ENCODE measurements at places on chromosomes 16 and 17. TPM values are rescaled to one million over a fixed set of nuclear protein-coding genes. Genes with fewer than 3 reads are reported as not detected.

GRCh38 chr17:82675476-82676245 lies 22.8 kb downstream of the RAB40B start:
- no peaks in the 10 kb centered on the region for H3K27me3 ChIP-seq
- no peak for DNase-seq
- no peaks in the 10 kb centered on the region for H3K4me1 ChIP-seq
- no peaks in the 10 kb centered on the region for H3K36me3 ChIP-seq
- no peak overlapping the region for H3K27ac ChIP-seq

Gene CACNG4
- not detected for total RNA-seq

- H3K4me3 ChIP-seq: no peak overlapping the region
- no peak for DNase-seq
- H3K27me3 ChIP-seq: no peaks in the 10 kb centered on the region
- H3K27ac ChIP-seq: no peak overlapping the region
- no peaks in the 10 kb centered on the region for H3K4me1 ChIP-seq
These were observed 55.4 kb downstream of the GP2 start for GRCh38 chr16:20271893-20272292.

Gene AFMID
- total RNA-seq: 34.1 TPM

DNA sequence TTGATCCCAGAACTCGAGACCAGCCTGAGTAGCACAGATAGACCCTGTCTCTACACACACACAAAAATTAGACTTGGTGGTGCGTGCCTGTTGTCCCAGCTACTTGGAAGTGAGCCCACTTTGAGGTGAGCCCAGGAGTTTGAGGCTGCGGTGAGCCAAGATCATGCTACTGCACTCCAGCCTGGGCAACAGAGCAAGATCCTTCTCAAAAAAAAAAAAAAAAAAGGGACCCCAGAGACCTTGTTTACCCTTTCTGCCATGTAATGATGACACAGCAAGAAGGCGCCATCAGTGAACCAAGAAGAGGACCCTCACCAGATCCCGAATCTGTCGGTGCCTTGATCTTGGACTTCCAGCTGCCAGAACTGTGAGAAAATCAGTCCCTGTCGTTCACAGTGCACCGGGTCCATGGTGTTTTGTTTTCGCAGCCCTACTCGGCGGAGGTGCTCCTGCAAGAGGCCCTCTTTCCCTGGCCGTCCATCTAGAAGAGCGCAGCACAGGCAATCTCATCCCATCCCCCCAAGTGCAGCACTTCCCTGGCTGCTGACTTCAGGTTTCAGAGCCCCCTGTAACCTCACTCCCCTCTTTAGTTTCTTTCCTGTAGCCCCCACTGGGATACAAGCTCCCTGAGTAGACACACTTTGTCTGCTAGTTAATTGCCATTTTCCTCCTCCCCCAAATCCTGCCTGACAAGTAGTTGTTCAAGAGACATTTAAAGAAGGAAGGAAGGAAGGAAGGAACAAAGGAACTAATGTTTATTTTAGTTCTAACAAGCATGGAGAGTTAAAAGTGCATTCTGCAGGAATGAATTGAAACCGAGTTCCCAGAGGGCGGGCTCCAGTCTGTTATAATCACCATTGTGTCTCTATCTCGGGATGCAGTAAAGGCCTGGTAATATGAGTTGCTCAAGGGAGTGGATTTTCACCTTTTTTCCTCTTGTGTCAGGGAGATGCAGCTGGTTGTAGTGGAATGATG lies 115.3 kb downstream of the SNX29 start:
- peaks cover 40% of the 10 kb centered on the region for H3K4me1 ChIP-seq
- H3K4me3 ChIP-seq: no peak overlapping the region
- no peak overlapping the region for H3K27ac ChIP-seq
- DNase-seq: no peak

Gene CMTM2
- total RNA-seq: 1.2 TPM

Gene CALB2
- total RNA-seq: not detected

DNA sequence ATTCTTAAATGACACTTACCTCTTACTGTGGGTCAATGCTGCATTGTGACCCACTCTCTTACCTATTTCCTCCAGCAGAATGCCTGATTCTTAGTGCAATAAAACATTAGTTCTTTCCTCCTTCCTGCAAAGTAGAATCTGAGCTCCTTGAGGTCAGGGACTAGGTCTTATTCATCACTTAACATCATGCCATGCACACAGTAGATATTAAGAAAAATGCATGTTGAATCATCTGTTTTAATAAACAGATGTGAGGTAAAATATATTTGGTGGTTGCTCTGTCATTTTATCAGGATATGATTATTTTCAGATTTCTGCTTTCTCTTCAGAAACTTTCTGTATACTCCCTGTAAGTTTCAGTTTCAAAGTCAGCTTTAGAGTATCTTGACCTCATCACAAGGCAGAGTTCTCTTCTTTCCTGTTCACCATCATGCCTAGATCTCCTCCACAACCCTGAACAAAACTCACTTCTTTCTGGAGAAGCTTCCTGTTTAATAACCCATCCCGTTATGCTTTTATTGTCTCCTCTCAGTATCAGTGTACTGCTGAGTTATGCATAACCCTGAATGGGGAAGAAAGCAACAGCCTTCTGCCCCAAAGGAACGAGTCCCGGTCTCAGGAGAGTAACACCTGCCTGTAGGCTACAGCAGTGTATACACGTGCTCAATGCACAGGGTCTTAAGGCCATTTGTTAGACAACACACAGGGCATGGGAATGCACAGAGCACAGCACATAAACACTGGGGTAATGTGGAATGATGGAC lies 30.3 kb upstream of the SUPT4H1 start:
- no peak for DNase-seq
- peak overlapping the region; percentile 9 for H3K4me3 ChIP-seq
- H3K27ac ChIP-seq: peak overlapping the region; percentile 22
- no peaks in the 10 kb centered on the region for H3K36me3 ChIP-seq

Gene POLR3K
- 42.2 TPM for total RNA-seq

GRCh38 chr17:80024206-80024972 lies 11.3 kb downstream of the TBC1D16 start:
- H3K27me3 ChIP-seq: no peaks in the 10 kb centered on the region
- no peak overlapping the region for H3K27ac ChIP-seq
- H3K36me3 ChIP-seq: no peaks in the 10 kb centered on the region

Gene HP
- not detected for total RNA-seq

DNA sequence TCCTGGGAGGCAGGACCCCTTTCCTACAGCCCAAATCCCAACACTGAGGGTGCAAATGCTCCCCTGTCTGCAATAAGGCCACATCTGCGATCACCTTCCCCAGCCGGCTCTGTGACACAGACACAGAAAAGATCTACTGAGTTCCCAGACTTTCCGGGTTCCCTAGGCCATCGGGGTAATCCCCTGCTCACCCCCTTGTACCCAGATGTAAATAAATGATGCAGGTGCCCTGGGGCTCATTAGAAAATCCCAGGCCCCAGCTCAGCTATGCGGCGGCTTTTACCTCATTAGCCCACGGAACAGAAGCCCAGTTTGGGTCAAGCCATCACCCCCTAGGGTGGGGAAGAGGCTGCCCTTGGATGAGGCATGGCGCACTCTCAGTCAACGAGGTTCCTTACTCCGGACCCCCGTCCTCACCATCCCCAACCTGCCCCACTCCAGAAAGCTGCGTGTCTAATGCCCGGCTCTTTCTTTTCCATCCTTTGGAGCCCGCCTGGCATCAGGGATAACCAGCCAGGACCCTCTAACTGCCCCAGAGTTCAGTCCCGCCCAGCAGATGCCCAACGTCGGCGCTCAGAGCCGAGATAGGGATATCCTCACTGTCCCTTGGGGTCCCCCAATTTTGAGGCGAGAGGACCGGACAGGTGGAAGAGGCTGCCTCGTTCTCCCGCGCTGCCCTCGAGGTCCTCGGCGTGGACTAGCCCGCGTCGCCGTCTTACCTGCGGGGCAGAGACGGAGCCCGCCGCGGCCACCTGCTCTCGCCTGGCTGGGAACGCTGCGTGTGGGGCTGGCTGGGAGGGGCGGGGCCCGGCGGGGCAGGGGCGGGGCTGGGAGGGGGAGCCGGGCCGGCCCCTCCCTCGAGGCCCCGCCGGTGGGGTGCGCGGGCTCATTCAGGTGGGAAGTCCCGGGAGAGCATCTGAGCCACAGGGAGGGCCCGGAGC lies at the start of gene ZNF385C:
TSS of gene ZNF385C (minus strand) at position 783 of the 941 bp plus-strand sequence. CDS start 35,417 bp downstream, outside the sequence.
- H3K4me1 ChIP-seq: peaks cover 10% of the 10 kb centered on the region
- no peaks in the 10 kb centered on the region for H3K36me3 ChIP-seq

- H3K27me3 ChIP-seq: no peaks in the 10 kb centered on the region
- no peak for DNase-seq
- no peak overlapping the region for H3K27ac ChIP-seq
- H3K4me1 ChIP-seq: no peaks in the 10 kb centered on the region
- no peak overlapping the region for H3K4me3 ChIP-seq
- H3K36me3 ChIP-seq: no peaks in the 10 kb centered on the region
These were observed 26.4 kb upstream of the KLHDC4 start for GRCh38 chr16:87792205-87792565.

Gene TK1
- total RNA-seq: 90.6 TPM

- H3K27me3 ChIP-seq: no peaks in the 10 kb centered on the region
- H3K4me1 ChIP-seq: no peaks in the 10 kb centered on the region
- no peak overlapping the region for H3K27ac ChIP-seq
- no peak for DNase-seq
- no peak overlapping the region for H3K4me3 ChIP-seq
These were observed 79.1 kb upstream of the CDH5 start for GRCh38 chr16:66287416-66287815.

DNA sequence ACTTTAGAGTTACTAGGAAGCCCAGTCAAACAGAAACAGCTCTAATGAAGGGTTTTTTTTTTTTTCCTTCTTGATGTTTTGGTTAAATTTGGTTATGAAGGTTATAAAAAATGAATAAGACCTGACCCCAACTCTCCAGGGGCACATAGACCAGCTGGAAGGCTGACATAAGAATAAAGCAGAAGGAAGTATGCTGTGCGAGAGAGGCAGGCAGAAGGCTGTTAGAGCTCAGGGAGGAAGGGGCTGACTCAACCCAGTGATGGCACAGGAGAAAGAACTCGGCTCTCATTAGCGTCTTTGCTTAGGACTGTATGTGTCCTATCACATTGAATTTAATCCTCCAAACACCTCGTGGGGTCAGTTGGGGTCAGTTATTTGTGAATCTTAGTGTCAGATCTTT lies 474.6 kb downstream of the PMP22 start:
- H3K27me3 ChIP-seq: peaks cover 19% of the 10 kb centered on the region
- no peak overlapping the region for H3K4me3 ChIP-seq
- no peak for DNase-seq
- H3K27ac ChIP-seq: no peak overlapping the region

Gene NPLOC4
- 89.7 TPM for total RNA-seq

DNA sequence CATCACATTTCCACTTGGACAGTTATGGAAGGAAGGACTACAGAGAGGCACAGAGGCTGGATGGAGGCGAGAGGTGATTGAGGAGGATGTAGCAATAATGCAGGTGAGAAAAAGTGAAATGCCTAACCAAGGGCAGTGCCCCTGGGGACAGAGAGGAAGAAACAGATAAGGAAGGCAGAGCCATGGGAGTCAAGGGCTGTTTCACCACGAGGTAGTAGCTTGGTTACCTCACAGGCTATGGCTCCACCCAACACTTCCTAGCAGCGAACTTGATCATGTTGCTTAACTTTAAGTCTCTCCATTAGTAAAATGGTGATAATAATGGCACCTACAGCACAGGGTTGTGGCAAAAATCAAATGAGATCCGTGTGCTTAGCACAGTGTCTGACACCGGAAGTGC lies 83.9 kb downstream of the YPEL2 start:
- no peak for DNase-seq
- no peaks in the 10 kb centered on the region for H3K27me3 ChIP-seq
- H3K36me3 ChIP-seq: no peaks in the 10 kb centered on the region
- H3K4me3 ChIP-seq: no peak overlapping the region

Gene OR4D1
- 0.35 TPM for total RNA-seq

- H3K4me1 ChIP-seq: peaks cover 81% of the 10 kb centered on the region
- H3K27me3 ChIP-seq: no peaks in the 10 kb centered on the region
- peaks cover 32% of the 10 kb centered on the region for H3K36me3 ChIP-seq
- no peak for DNase-seq
- H3K4me3 ChIP-seq: peak overlapping the region; percentile 5
These were observed 34.9 kb downstream of the PRKCA start for GRCh38 chr17:66337268-66337667.

DNA sequence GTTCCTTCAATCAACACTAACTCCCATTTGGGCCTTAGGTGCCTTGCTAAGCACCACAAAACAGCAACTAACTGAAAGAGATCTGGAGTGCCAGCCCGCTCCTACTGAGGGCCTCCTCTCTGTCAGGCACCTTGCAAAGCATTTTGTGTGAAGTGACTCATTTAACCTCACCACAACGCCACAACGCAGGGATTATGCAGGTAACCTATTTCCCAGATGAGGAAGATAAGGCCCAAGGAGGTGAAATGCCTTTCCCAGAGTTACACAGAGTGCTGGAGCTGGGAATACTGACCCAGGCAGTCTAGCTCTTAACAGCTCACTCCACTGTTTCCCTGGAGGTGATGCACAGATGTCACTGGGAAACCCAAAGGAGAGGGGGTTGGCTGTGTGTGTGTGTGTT lies 32.8 kb downstream of the DRC3 start:
- H3K4me1 ChIP-seq: peaks cover 8% of the 10 kb centered on the region
- H3K27me3 ChIP-seq: no peaks in the 10 kb centered on the region
- H3K4me3 ChIP-seq: no peak overlapping the region

- peaks cover 55% of the 10 kb centered on the region for H3K4me1 ChIP-seq
- H3K36me3 ChIP-seq: peaks cover 5% of the 10 kb centered on the region
- peaks cover 7% of the 10 kb centered on the region for H3K27me3 ChIP-seq
- H3K27ac ChIP-seq: peak overlapping the region; percentile 76
These were observed 1.0 kb downstream of the MAP2K4 start for GRCh38 chr17:12021623-12022140.

GRCh38 chr17:75703191-75703590 lies 18.1 kb upstream of the ITGB4 start:
- no peak overlapping the region for H3K4me3 ChIP-seq
- H3K27ac ChIP-seq: no peak overlapping the region
- no peaks in the 10 kb centered on the region for H3K27me3 ChIP-seq
- DNase-seq: no peak

Gene TPSAB1
- total RNA-seq: not detected

DNA sequence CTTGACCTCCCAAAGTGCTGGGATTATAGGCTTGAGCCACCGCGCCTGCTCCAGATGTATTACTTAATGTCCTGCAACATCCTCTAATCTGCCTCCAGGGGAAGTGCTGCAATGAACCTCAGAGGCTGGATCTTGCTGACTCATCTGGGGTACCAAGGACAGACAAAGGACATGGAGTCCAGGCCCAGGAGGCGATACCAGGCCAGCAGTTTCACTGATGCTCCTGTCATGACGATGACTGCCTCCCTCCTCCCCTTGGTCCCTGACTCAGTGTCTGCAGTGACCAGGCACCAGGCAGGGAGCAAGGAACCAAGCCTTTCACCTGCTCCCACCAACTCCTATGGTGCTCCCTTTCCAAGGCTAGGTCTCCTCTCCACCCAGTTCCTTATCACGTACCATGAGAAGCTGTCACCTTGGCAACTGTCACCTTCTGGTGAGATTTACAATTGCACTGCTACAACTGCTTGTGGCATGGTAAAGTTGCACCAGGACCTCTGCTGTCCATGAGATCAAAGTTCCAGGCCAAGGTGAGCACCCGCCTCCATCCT lies 21.6 kb upstream of the PHOSPHO1 start:
- H3K27me3 ChIP-seq: peaks cover 9% of the 10 kb centered on the region
- no peak overlapping the region for H3K27ac ChIP-seq
- DNase-seq: no peak
- no peaks in the 10 kb centered on the region for H3K4me1 ChIP-seq
- H3K4me3 ChIP-seq: no peak overlapping the region
